Ascending aorta (tissue), 2 donors: ENCODE measurements at places on chromosomes 6 and 20. TPM values are rescaled to one million over a fixed set of nuclear protein-coding genes. Genes with fewer than 3 reads are reported as not detected.

ELOVL4 gene
- total RNA-seq, result 6.4 TPM

TFAP2D gene
- not detected for total RNA-seq

RNF39 gene
- not detected for total RNA-seq

PTCRA gene
- not detected for total RNA-seq

FNDC11 gene
- not detected for total RNA-seq

ZNF335 gene
- total RNA-seq, result 27.8 TPM

USP49 gene
- total RNA-seq, result 8.7 TPM

ULBP2 gene
- total RNA-seq, result not detected
